ENCODE measurements at places on chromosomes 1 and 21.

GRCh38 chr1:224170748-224171478 is 12.1 kb upstream of the DEGS1 start:
- peak; percentile 36 for DNase-seq

DNA sequence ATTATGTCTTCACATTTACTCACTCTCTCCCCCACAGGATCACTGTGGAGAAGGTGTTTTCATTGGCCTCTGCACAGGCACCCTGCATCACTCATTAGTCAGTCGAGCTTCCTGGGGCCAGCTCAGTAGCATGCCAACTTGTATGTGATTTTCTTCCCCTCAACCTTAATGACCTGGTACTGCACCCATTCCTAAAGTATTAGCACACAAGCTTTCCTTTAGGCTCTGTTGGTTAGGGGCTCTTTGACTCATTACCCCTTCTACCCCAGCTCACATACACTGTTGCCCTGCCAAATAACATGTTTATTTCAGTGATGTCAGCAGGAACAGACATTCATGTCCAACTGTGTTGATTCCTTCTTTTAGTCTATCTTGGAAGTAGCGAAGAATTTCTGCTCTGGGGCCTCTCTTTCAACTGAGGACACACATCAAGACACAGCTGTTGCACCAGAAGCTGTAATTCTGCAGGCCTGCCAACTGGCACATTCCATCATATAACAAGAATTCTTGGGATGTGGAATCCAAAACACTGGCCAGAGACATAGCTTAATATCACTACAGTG is 603.5 kb upstream of the ADAMTS5 start:
- DNase-seq = no peak

- no peak for DNase-seq
Observed at GRCh38 chr1:158393476-158393875, 5.8 kb downstream of the OR10T2 start.

DNA sequence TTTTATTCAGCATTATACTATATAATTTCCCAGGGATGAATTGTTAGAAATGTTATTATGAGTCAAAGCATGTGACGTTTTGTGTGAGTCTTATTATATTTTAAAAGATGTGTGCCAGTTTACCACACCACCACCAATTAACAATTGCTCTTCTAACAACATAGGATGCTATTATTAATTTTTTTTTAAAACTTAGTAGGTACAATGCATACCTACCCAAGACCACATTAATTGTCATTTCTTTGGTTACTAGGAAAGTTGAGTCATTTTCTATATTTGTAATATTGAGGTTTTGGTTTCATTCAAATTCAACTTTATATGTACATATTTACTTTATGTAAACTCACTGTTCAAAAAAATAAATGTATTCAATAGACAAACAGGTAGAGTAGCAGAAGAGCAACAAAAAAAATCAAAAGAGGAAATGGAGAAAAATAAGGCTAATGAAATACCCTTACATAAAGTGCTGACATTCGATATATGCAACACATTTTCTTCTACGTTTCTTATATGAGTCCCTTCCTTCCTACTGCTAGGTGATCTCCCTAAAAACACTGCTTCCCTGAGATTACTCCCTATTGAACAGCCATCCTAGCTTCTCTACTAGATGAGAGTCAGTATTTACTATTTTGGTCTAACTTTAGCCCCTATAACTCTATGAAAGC is 9.6 kb downstream of the GCLM start:
- DNase-seq = no peak

- no peak for DNase-seq
Observed at GRCh38 chr21:43600642-43601402, 58.5 kb downstream of the HSF2BP start.

DNA sequence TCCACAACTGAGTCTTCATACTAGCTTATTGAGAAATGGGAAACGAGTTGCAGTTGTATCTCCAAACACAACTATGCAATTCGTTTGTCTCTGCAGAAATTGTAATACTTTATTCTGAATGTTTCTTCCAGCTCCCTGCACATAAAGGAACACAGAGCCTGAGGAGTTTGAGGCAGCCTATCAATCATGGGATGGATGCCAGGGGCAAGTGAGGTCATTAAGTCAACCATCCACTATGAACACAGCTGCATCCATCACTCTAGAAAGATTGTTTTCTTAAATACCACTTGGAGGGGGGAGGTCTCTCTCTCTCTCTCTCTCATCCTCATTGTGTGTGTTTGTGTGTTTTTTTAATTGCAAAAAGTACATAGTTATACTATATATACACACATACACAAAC is 2.9 kb upstream of the PSMB2 start:
- no peak for DNase-seq

GRCh38 chr1:101438359-101438758 is 201.5 kb downstream of the S1PR1 start:
- DNase-seq = no peak

- no peak for DNase-seq
Observed at GRCh38 chr1:30188329-30188728, 535.1 kb downstream of the MATN1 start.

DNA sequence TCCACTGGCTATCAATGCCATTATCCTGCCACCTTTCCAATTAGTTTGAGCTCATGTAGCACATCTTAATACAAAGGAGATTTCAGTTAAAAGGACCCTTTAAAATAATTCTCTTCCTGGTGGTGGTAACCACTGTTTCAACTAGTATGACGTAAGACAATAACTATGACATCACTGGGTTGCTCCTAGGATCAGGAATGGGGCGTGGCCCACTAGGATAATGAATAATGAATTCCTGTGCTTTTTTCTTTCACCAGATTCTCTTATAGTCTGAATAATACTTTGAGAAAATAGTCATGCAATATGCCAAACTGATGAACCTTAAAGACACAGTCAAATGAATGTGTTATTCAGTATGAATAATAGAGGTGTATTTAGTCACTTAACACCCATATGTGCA is 10.6 kb upstream of the KIFAP3 start:
- no peak for DNase-seq

GRCh38 chr1:161070761-161071160 is 1.1 kb upstream of the ARHGAP30 start:
- no peak for DNase-seq

DNA sequence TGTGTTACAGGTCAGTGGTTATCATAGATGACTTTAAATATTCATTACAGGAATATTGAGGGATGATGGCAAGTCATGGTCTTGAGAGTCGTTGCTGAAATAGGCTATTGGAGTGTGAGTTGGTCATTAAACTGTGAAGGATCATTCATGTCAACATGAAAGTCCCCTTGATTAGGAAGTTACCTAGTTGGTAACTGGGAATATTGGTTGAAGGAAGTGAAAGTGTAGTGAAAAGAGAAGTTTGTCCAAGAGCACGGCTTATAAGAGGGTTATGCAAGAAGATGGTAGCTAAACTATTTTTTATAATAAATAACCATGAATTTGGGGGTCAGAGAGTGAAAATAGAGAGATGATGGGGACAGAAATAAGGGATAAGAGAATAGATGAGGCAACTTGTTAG is 16.9 kb downstream of the CRB1 start:
- no peak for DNase-seq

DNA sequence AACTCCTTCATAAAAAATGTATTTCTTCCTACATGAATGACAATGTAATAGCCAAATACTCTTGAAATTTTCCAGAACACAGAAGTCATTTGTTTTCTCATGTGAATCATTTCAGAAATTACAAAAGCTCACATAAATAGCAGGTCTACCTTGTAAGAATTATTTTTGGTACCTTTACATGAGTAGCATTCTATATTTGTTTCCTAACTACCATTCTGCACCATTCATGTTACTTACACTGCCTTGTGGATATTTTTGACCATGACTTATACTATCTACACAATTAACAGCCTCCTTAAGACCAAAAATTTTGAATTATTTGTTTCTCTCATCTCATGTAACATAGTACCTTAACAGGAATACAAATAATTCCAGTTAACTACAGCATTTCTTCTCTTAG is 109.6 kb downstream of the ENAH start:
- no peak for DNase-seq

DNA sequence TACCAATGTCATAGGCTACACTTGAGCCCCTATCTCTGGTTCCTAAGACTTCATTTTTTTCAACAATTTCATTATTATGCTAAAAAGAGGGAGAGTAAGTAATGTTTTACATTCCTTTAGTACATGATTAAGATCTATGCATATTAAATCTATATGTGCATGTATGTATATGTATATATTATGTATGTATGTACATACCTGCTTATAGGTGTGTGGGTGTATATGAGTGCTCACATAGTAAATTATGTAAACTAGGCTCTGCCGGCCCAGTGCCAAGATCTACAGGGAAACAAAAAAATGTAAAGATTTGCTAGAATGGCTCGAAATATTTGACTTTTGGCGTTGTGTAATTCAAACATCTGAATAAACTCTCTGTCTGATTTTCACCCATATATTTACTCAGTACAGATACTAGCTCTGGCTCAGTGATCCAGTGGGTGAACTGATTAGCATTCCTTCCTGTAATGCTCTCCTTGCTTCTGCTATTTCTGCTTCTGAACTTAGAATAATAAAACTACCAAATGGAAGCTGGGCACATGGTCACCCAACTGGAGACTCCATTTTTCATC is 113.1 kb upstream of the FGGY start:
- DNase-seq = no peak

- DNase-seq = no peak
Observed at GRCh38 chr1:209813902-209814301, 8.0 kb upstream of the IRF6 start.

DNA sequence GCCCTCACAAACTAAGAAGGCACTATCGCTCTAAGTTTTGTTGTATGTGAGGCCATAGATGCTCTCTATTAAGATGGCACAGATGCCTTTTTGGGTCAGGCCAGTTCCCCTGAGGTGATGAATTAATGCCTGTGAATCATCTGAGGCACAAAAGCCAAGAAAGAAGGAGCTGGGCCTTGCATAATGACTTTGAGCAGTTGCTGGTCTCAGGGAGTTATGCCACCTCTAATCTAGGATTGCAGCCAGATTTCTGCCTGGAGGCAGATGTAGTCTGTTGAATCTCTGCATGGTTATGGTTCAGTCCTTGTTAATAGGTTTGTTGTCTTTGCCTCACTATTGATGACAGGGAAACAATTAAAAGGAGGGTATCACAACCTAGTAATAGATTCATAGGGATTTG is 168.1 kb upstream of the CHRM3 start:
- no peak for DNase-seq

DNA sequence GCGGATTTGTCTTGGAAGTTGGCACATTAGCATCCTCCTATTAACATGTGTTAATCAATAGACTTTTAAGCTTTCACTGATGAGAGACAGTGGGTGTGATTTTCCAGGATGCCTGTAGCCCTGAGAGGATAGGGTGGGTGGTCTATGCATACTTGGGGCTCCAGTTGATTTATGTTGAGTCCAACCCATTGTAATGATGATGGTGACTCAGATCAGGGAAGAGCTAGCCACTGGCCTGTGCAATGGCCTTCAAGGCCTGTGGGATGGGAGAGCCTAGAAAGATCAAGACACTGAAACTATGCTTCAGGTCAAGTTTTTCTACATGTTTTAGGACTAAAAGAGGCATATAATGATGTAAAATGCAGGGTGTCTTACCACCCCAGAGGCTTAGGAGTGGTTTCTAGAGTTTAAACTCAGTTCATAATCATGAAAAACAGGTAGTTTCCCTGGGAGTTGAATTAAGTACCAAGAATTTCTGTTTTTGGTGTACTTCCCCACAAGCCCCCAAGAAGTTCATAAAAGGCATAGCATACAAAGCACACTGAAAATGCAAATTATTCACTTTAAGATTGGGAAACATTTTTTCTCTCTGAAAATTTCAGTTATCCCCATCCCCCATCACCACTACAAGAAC is 19.9 kb downstream of the BEND5 start:
- no peak for DNase-seq

- peak; percentile 15 for DNase-seq
Observed at GRCh38 chr1:31785020-31785946, 21.1 kb upstream of the ADGRB2 start.

DNA sequence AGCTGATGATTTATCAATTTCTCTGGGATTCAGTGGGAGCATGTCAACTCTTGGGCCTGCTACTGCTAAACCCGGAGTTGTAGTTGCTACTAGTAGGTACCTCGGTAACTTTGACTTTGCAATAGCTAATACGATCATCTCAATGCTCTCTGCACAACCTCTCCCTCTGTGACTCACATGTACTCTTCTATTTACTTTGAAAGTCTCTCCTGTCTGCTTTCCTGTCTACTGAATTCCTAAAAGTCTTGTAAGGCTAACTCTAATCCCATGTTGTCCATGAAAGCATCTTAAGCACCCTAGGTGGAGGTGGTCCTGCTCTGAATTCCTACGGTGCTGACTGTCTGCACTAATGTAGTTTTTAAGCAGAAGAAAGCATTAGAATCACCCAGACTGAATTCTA is 29.3 kb downstream of the SLC9C2 start:
- DNase-seq = no peak

GRCh38 chr1:8042134-8042533 is 16.0 kb upstream of the ERRFI1 start:
- no peak for DNase-seq

All from activated T-cell treated with anti-CD3 and anti-CD28 coated beads, Interleukin-2, amount 50 U/mL, for 1 hour (primary cell).